ENCODE measurements at places on chromosomes 12 and 14. TPM values are rescaled to one million over a fixed set of nuclear protein-coding genes. Genes with fewer than 3 reads are reported as not detected.
A peak's percentile ranks its signal among the peaks of the same experiment; 100 is the strongest.

- DNase-seq = no peak
These were observed 193.3 kb downstream of the PHETA1 start for GRCh38 chr12:111175396-111176094.

GRCh38 chr12:51827925-51828818 lies 20.3 kb downstream of the FIGNL2 start:
- DNase-seq = peak; percentile 73

GRCh38 chr14:88753873-88754272 lies 38.9 kb downstream of the EML5 start:
- DNase-seq = no peak

DNA sequence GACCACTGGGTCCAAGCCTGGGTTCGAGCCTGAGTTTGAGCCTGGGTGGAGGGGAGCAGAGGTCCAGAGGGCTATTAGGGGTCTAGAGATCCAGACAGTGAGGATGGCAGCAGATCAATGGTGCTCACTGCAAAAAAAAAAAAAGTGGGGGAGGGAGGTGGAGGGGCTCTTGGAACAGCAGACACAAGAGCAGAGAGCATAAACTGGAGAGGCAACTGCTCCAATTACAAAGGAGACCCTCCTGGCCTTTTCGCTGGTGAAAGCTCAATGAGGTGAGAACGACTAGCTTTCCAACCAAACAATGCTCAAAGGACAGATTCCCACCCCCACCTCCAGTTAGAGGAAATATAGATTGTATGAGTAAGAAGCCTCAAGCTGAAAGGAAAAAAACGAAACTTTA lies 124.2 kb upstream of the TSPAN8 start:
- DNase-seq = no peak

DNA sequence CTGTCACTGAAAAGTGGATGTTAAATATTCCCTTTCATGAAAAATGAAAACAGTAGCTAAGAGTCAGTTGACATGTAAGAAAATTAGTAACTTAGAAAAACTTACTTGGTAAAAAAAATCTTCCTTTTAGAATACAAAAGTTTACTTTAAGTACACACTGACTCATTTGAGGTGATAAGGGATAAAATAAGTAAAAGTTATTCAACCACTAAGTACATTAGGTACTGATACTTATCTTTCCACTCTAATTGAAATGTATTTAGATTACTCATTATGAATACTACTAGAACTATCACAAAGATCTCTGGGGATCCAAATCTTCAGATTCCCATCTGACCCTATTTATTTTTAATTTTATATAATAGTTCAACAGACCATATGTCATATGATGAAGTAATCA lies 12.2 kb downstream of the SYCP3 start:
- DNase-seq = no peak

GRCh38 chr12:1635301-1636095 lies 6.5 kb downstream of the WNT5B start:
- DNase-seq = no peak

- no peak for DNase-seq
These were observed 14.5 kb upstream of the GPR162 start for GRCh38 chr12:6807170-6807569.

The MYO1H gene
- total RNA-seq = not detected

The TEX52 gene
- total RNA-seq = not detected

The MIA2 gene
- 19.5 TPM for total RNA-seq

The RPGRIP1 gene
- total RNA-seq = 0.08 TPM

The CDCA4 gene
- total RNA-seq = 89.7 TPM

The SRRM4 gene
- not detected for total RNA-seq

The SAMD4A gene
- 4.7 TPM for total RNA-seq
